ENCODE measurements at places on chromosomes 6 and 20.

- no peak overlapping the region for H3K27ac ChIP-seq
- no peak overlapping the region for H3K4me3 ChIP-seq
Measured at GRCh38 chr20:35595456-35595855, 20.2 kb upstream of the SPAG4 start.

DNA sequence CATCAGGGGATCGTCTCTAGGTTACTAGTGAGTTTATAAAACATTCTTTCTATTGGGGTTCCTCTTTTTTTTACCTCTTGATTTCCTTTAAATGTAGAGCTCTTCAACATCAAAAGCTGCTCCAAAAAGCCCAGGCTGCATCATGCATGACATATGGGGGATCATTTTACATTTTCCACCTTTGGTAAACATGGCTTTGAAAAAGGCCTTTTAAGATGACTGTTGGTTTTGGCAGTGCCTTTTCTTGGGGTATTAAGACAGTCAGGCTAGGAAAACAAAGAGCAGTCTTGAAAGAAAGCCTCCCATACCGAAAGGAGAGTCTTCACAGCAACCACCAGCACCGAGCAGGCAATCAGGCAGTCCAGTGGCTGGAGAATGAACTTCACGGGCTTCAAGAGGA is 73.2 kb downstream of the NPEPL1 start:
- DNase-seq: no peak
- H3K4me1 ChIP-seq: no peaks in the 10 kb centered on the region
- H3K27me3 ChIP-seq: peaks cover 91% of the 10 kb centered on the region
- no peak overlapping the region for H3K27ac ChIP-seq
- no peaks in the 10 kb centered on the region for H3K36me3 ChIP-seq

- peaks cover 8% of the 10 kb centered on the region for H3K36me3 ChIP-seq
- peak overlapping the region; percentile 39 for H3K27ac ChIP-seq
- DNase-seq: no peak
- H3K27me3 ChIP-seq: no peaks in the 10 kb centered on the region
- H3K4me1 ChIP-seq: peaks cover 16% of the 10 kb centered on the region
Measured at GRCh38 chr20:4795394-4795793, 73.7 kb downstream of the PRND start.

DNA sequence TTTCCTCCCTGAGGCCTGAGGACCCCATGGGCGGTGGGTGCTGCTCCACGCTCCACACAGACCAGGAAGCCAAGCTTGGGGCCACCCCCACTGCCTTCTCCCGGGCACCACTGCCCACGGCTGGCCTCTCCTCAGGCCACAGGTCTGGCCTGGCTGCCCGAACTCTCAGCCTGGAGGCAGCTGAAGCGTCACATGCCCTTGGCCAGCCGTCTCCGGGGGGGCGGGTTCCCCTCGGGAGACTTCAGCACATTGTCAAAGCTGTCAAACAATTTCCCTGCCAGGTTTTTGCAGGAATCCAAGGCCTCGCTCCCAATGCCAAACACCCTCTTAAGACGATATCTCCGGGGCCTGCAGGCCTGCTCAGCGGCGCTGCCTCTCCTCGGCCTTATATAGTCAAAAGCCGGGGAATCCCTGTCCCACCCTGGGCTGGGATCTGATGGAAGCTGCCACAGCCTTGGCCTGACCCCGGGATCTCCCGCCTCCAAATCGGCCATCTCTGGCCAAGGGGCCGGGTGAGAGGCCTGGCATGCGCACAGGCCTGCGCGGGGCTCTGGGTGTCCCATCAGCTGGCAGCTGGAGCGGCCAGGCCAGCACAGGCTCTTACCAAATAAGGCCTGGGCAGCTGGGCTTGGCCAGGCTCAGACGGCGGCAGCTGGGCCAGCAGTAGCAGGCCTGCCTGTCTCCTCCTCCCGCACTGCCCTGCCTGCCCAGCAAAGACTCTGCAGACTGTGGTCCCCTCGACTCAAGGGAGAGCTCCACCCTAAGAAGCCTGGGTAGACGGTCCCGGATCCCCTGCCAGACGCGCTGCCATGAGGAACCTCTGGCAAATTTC is 49.7 kb downstream of the RBM38 start:
- no peaks in the 10 kb centered on the region for H3K27me3 ChIP-seq
- H3K4me1 ChIP-seq: peaks cover 9% of the 10 kb centered on the region
- no peak overlapping the region for H3K4me3 ChIP-seq
- no peaks in the 10 kb centered on the region for H3K36me3 ChIP-seq

DNA sequence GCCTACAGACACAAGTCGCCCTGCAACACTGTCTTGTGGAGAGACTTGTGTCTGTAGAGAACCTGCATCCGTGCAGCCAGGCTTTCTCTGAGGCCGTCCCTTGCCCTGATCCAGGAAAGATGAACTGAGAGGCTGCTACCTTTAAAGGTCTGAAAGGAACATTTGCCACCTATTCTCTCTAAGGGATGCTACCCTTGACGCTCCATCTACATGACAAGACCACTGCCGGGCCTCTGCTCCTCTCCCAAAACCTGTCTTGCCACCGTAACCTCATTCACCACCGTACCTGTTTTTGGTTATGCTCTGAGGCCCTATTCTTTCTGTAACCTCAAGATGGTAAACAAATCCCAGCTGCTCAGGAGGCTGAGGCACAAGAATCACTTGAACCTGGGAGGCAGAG is 73.9 kb downstream of the FOXF2 start:
- no peak for DNase-seq
- no peak overlapping the region for H3K4me3 ChIP-seq
- peaks cover 46% of the 10 kb centered on the region for H3K27me3 ChIP-seq
- no peak overlapping the region for H3K27ac ChIP-seq

- peaks cover 4% of the 10 kb centered on the region for H3K36me3 ChIP-seq
- peaks cover 2% of the 10 kb centered on the region for H3K4me1 ChIP-seq
- H3K27me3 ChIP-seq: peaks cover 28% of the 10 kb centered on the region
- no peak overlapping the region for H3K27ac ChIP-seq
Measured at GRCh38 chr6:17057322-17057721, 44.5 kb upstream of the STMND1 start.

DNA sequence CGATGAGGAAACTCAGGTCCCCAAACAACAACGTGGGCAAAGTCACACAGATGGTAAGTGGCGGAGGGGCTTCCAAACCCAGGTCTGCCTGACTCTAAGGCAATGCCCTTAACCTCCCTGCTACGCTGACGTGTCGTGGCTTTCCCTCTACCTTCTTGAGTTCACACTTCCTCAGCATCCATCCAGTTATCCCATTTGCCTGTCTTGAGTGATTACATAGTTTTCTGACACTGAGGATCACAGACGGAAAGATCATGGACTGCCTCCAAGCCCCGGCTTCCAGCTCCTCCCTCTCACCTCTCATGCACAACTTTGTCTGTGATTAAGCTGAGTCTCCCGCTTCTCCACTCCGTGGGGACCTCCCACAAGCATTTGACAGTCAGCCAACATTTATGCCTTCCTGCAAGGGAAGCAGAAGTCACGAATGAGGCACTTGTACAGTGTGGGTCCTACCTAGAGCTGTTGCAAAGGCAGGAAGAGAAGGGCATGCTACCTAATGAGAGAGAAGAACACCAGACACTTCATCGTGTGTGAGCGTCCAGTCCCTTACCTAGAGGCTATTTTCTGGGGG is 33.8 kb downstream of the TBC1D7 start:
- no peaks in the 10 kb centered on the region for H3K27me3 ChIP-seq
- H3K4me3 ChIP-seq: no peak overlapping the region
- no peaks in the 10 kb centered on the region for H3K4me1 ChIP-seq
- H3K27ac ChIP-seq: no peak overlapping the region

DNA sequence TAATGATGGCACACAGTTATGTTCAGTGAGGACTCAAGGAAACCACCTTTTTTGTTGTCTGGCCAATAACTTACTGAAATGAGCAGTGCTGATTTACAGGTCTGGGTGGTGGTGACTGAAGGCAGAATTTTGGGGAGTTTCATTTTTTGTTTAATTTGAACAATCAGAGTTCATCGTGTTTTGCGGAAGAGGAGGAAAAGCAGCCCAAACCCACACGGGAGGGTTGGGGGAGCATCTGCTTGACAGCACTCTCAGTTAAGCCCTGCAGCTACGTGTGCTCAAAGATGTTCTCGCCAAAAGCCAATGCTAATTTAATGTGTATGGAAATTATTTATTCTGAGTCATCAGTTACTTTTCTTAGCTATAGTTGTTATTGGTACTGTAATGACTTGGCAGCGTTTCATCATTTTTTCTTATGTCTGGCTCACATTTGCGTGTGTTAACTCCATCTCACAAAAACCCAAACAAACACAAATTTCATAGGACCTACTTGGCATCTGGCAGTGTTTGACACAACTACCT is 89.2 kb downstream of the UST start:
- peaks cover 2% of the 10 kb centered on the region for H3K36me3 ChIP-seq
- peak overlapping the region; percentile 75 for H3K27ac ChIP-seq
- H3K4me3 ChIP-seq: peak overlapping the region; percentile 67
- no peak for DNase-seq
- H3K27me3 ChIP-seq: no peaks in the 10 kb centered on the region

GRCh38 chr6:73262671-73263569 is at the start of gene KHDC1:
Gene KHDC1 (minus strand): TSS chr6:73263196. CDS start chr6:73242517, 20,679 bp downstream.
- no peaks in the 10 kb centered on the region for H3K36me3 ChIP-seq
- peaks cover 13% of the 10 kb centered on the region for H3K4me1 ChIP-seq
- no peaks in the 10 kb centered on the region for H3K27me3 ChIP-seq
- H3K27ac ChIP-seq: peak within 1 kb of the TSS; percentile 84

DNA sequence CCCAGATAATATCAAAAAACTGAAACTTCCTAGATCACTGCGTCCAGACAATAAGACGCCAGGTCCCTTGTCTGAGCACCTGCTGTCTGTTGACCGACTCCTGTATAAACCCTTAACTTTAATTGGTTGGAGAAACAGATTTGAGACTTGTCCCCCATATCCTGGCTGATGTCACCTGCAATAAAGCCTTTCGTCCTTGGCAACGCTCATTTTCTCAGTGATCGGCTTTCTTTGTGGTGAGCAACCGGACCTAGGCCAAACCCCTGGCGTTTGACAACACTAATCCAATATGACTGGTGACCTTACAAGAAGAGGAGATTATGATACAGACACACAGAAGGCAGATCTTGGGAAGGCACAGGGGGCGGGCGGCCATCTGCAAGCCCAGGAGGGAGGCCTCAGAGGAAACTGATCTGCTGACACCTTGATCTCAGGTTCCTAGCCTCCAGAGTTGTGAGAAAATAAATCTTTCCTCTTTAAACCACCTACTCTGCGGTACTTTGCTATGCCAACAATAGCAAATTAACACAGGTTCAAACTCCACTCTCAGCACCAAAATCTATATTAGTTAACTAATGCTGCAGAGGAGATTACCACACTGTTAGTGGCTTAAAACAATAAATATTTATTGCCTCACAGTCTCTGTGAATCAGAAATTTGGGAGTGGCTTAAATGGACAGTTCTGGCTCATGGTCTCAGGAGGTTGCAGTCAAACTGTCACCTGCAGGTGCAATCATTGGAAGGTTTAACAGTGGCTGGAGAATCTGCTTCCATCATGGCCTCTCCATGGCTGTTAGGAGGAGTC is 178.7 kb downstream of the OTOR start:
- no peaks in the 10 kb centered on the region for H3K36me3 ChIP-seq
- no peak for DNase-seq
- no peaks in the 10 kb centered on the region for H3K27me3 ChIP-seq
- no peak overlapping the region for H3K27ac ChIP-seq
- no peaks in the 10 kb centered on the region for H3K4me1 ChIP-seq

DNA sequence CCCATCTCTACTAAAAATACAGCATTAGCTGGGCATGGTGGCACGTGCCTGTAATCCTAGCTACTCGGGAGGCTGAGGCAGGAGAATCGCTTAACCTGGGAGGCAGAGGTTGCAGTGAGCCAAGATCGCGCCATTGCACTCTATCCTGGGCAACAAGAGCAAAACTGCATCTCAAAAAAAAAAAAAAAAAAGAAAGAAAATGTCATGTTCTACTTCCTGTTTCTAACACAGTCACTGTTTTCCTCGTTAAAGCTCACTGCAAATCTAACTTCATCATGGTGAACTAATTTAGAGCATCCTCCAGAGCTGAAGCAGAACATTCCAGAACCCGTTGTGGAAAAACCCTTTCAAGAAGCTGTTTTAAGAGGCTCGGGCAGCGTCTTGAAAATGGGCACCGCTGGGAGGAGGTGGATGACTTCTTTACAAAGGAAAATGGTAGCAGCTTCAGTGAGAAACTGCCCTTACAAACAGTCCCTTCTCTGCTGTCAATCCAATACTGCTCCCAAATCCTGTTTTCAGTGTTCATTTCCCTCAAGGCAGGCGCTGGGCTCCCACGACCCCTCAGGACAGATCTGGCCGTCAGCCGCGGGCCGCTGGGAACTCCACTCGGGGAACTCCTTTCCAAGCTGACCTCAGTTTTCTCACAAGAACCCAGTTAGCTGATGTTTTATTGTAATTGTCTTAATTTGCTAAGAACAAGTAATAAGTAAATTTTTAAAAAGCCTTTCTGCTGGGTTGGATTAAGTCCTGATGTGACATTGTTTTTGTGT is 12.5 kb downstream of the CTSZ start:
- H3K27ac ChIP-seq: no peak overlapping the region
- H3K36me3 ChIP-seq: peaks cover 9% of the 10 kb centered on the region
- no peak overlapping the region for H3K4me3 ChIP-seq
- peaks cover 2% of the 10 kb centered on the region for H3K4me1 ChIP-seq
- H3K27me3 ChIP-seq: no peaks in the 10 kb centered on the region

DNA sequence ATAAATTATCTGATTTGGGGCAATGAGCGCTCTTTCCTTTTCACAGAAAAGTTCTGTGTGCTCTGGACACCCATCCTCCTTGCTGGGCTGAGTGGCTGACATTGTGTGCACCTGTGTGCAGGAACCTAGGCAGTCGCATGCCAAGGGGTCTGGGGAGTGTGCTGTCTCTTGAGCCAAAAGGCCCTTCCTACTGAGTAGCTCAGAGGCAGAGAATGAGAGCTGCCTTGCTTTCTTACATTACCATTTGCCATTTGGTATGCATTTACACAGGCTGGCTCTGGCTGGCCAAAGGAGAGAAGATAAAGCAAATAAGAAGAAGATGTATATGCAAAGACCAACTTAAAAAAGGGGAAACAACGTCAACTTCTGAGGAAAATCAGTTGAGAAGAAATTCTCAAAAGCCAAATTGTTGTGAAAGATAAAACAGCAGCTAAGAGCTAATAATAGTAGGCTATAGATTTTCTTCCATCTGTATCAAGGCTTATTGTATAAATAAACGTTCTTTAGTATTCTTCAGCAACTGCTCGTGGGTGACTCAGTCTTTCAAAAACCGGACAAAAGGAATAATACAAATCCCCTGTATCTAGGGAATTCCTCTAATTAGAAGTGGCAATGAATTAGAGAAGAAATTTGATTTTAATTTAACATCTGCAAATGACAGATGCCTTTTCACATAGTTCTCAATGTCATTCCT is 121.9 kb downstream of the INSM1 start:
- H3K4me1 ChIP-seq: peaks cover 5% of the 10 kb centered on the region
- no peak for DNase-seq
- H3K27ac ChIP-seq: no peak overlapping the region

- H3K4me3 ChIP-seq: no peak overlapping the region
- no peak for DNase-seq
- H3K36me3 ChIP-seq: no peaks in the 10 kb centered on the region
- H3K4me1 ChIP-seq: no peaks in the 10 kb centered on the region
Measured at GRCh38 chr6:4401408-4402368, 266.3 kb upstream of the ECI2 start.

Data from T-helper 17 cell (primary cell).